ENCODE measurements at places on chromosomes 1 and 21.

DNA sequence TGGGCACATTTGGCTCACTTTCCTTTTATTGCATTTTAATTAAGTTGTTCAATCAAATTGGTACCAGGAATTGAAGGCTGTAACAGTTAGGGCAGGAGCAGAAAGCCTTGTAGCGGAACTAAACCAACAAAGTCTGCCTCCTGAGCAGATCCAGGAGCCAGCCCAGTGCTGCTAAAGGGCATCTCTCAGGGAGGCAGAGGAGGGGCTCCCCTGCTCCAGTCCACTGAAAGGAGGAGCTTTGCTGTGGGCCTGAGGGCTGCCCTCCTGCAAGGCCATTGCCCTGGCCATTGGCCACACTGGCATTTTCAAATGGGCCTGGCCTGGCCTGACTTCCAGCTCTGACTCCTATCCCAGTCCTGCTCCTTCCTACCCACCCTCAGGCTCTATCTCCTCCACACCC lies 3.7 kb upstream of the TRABD2B start:
- no peak for DNase-seq

- DNase-seq, result peak; percentile 27
Measured at GRCh38 chr1:211939876-211940468, 95.4 kb downstream of the INTS7 start.

- no peak for DNase-seq
Measured at GRCh38 chr1:71737768-71738167, 544.6 kb downstream of the NEGR1 start.

- no peak for DNase-seq
Measured at GRCh38 chr1:172513479-172513878, 19.5 kb upstream of the SUCO start.

DNA sequence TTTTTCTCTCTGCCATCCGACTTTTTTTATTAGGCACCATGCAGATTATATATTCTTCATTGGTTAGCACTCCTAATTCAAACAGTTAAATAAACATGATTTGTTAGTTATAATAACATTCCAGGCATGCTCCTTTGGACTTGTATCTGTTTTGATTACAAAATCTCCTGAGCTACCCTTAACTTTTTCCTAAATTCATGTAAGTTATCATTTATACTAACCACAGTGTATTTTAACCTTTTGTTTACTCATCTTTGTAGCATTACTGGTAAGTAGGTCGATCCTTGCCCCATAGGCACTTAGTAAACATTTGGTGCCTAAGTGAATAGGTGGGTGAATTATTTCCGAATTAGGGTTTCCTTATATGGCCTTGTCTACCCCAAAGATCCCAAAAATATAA lies 43.8 kb downstream of the MIER1 start:
- no peak for DNase-seq

DNA sequence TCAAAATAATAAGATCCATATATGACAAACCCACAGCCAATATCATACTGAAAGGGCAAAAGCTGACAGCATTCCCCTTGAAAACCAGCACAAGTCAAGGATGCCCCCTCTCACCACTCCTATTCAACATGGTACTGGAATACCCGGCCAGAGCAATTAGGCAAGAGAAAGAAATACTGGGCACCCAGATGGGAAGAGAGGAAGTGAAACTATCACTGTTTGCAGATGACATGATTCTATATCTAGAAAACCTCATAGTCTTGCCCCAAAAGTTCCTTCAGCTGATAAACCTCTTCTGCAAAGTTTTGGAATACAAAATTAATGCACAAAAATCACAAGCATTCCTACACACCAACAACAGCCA lies 442.7 kb downstream of the PTBP2 start:
- no peak for DNase-seq

- DNase-seq, result no peak
Measured at GRCh38 chr1:243312952-243313634, 57.3 kb downstream of the SDCCAG8 start.

DNA sequence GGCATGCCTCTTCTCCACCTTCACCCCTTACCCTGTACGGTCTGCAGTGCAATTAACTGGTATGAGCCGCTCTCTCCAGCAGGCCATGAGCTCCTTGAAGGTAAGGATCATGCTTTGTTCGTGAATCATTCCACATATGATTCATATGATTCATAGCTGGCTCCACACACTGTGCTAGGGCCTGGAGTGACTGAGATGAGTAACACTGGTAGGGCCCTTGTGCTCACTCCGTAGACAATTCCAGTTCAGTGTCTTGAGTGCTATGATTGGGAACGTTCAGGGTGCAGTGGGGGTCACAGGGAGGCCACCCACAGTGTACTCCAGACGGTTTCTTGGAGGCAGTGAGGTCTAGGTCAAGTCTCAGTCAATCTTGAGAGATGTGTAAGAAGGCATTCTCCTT lies 239.8 kb downstream of the LMX1A start:
- DNase-seq, result no peak

DNA sequence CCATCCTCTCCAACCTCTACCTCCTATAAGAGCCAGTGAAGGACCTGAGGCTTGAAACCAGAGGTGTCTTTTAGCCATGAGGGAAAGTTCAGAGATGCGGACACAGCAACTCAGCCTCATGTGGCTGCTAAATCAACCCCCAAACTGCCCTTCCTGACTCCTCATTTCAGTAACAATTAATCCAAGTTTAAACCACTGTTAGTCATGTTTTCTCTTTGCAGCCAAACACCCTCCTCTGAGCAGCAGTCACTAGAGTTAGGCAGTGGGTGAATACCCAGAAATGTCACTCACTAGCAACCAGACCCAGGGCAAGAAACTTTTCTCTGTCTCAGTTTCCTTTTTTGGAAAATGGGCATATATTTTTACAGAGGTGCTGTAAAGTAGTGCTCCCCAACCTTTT lies 71.2 kb downstream of the KCNJ15 start:
- DNase-seq, result no peak

DNA sequence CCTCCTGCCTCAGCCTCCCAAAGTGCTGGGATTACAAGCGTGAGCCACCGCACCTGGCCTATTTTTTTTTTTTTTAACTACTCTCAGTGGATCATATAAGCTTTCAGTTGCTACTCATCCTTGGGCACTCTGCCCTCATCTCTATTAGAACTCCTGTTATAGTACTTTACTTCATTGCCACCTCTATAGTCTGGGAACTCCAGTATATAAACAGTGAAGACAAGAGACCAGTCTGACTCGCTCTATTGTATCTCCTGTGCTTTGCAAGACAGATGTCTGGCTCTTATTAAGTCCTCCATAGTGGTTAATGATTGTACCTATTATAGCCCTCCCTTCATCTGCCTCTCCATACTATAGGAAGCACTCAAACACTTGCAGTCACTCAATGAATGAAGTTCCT lies 15.1 kb downstream of the KHDRBS1 start:
- DNase-seq, result no peak

DNA sequence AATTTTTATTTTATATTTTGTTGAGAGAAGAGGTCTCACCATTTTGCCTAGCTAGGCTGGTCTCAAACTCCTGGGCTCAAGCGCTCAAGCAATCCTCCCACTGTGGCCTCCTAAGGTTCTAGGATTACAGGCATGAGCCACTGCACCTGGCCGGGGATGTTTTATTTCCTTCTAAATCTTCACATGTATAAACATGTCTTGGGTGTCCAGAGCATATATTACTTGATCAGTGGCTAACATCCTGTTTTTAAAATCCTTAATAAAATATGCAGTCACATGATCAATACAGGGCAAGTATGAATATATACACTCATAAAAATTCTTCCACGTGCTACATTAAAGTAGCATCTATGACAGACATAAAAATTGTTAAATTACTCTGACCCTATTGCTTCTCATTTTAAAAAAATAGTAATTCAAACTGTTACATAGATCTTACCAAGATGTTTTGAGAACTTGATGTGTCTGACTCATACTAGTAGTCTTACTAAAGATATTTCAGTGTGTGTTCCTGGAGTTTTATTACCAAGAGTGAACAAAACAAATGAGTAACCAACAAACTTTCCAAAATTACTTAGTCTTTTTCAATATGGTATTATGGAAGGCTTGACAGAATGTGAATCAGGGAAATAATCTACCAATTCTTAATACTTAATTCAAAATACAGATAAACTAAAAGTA lies 222.5 kb downstream of the SLC45A1 start:
- DNase-seq, result no peak

DNA sequence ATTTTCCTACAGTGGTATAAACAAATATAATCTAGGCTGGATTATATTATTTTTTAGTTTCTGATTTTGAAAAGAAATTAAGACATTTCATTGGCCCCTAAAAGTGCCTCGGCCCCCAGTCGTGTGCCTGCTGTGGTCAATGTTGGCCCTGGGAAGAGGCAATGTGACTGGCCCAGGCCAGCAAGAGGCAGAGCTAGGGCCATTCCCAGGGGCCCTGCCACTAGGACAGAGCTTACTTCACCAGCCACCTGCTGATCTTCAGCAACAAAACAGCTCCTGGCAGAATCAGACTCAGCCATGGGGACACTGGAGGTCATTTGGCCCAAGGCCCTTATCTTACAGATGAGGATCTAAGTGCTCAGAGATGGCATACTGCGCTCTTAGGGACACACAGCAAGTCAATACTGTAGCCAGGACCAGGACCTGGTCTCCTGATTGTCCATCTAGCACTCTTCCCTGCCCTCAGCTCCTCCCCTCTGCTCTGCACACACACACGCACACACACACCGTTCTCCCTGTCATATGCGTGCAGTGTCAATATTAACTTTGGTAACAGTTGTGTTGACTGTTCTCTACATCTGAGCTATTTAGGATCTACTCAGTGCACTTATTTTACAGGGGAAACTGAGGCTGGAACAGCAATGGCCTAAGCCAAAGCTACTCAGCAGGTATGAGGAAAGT lies 16.6 kb upstream of the KLHDC7A start:
- DNase-seq, result no peak

DNA sequence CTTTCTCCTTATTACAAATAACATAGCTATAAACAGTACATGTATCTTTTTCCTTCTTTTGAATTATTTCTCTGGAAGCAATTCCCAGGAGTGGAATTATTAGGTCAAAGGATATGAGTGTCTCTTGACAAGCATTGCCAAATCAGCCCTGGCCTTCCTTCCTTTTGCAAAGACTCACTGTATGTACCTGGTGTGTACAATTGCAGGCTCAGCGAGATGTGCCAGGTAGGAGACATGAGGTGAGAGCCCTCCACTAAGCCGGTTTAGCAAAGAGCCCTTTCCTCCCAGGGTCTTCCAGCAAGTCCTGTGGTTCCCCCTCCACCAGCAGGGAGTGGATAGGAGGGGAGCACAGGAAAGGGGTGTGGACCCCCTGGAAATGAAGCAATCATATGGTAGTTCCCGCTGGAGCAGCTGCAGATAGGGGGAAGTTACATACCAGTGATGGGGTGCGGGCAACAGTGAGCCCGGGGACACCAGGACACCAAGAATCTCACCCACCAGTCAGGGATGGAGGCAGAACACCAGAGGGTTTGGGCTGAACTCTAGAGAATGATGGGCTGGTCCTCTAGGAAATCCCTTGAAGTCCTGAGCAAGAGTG lies 18.3 kb downstream of the RCSD1 start:
- DNase-seq, result no peak

- no peak for DNase-seq
Measured at GRCh38 chr1:56517404-56518130, 61.8 kb downstream of the PLPP3 start.

All from activated CD4-positive, alpha-beta T cell treated with anti-CD3 and anti-CD28 coated beads for 24 hours (primary cell).